ENCODE measurements at places on chromosomes 3 and 15.

DNA sequence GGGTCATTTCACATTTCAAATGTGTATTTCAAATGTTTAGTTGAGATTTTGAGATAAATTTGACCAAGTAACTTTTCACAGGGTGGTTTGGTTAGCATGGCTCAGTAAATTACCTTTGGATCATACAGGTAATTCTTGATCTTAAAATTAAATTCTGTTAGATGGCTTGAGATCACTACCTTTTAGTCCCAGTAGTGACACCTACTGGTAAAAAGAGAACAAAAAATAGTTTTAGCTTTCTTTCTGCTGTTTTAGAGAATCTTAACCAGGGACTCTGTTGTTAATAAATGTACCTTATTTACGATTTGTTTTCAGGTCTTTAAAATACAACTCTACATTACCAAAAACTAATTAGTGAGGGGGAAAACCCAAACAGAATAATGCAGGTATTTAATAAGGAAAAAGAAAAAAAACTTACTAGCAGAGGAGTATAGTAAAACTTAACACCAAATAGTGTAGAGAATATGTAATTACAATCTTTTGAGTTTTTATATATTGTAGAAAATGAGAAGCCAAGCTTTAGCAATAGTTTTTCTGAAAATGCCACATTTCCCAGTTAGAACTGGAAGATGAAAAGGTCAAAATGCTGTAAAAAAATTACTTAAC lies 620.3 kb upstream of the AGTR1 start:
- DNase-seq, result no peak

GRCh38 chr3:149475451-149476060 lies 1.1 kb downstream of the TM4SF4 start:
- no peak for DNase-seq

DNA sequence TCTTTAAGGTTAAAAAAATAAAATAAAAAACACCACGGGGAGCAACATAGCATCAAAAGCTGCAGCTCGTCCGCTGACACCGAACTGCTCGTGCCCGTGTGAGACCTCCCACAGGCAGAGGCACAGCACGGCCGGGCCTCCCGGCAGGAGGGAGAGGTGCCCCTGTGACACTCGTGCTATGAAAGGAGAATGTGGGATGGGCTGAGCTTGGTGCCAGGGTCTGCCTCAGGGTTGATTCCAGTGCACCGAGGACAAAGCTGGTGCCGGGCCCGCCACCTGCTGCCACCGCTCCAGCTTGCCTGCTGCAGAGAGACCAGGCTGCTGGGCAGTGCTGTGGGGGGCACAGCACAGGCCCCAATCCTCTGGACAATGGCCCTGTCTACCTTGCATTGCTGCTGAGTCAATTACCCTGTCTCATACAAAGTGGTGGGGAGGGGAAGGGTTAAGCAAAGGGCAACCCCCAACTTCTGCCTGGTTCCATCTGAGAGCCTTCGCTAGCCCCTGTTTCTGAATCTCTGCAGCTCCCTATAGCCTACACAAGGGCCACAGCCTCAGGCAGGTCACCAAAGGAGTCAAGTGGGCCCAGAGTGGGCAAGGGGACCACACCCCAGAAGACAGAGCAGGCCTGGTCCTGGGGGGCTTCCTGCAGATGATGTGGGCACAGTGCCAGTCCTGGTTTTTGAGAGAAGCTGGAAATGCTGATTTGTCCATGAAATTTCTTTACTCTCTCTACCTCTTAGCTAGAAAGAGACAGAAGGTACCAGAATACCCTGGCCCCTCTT lies 74.0 kb upstream of the SNRPA1 start:
- DNase-seq, result no peak

- no peak for DNase-seq
Observed at GRCh38 chr3:161599697-161600096, 103.1 kb downstream of the OTOL1 start.

DNA sequence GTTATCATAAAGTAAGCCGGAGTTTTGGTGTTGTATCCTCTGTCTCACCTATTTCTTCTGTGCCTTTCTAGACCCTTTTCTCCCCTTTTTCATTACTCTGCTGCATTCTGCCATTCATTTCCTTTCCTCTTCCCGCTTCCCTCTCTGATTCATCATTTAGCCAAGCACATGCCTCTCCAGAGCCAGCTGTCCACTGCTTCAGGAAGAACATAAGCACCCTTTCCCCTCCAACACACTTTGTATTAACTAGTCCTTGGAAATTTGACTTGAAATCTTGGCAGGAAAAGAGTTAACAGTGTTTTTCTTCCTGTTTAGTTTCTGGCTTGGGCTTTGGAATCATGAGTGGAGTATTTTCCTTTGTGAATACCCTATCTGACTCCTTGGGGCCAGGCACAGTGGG lies 9.7 kb downstream of the APH1B start:
- no peak for DNase-seq

DNA sequence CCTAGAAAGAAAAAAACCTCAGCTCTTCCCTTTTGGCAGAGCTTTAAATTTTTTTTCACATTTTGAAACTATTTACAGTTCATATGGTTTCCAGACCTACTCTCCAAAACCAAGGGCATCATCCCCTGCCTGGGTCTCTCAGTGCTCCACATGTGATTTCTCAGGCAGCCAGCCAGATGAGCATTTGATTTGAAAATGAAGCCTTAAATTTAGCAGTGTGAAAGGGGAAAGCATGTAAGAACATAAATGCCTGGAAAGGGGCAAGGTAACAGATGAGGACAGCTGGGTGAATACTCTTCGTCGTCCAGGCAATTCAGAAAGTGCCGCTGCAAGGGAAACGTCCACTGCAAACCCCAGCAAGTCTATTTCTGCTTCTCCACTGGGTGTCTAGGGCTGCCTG lies 94.8 kb downstream of the ATP8B4 start:
- DNase-seq, result no peak

DNA sequence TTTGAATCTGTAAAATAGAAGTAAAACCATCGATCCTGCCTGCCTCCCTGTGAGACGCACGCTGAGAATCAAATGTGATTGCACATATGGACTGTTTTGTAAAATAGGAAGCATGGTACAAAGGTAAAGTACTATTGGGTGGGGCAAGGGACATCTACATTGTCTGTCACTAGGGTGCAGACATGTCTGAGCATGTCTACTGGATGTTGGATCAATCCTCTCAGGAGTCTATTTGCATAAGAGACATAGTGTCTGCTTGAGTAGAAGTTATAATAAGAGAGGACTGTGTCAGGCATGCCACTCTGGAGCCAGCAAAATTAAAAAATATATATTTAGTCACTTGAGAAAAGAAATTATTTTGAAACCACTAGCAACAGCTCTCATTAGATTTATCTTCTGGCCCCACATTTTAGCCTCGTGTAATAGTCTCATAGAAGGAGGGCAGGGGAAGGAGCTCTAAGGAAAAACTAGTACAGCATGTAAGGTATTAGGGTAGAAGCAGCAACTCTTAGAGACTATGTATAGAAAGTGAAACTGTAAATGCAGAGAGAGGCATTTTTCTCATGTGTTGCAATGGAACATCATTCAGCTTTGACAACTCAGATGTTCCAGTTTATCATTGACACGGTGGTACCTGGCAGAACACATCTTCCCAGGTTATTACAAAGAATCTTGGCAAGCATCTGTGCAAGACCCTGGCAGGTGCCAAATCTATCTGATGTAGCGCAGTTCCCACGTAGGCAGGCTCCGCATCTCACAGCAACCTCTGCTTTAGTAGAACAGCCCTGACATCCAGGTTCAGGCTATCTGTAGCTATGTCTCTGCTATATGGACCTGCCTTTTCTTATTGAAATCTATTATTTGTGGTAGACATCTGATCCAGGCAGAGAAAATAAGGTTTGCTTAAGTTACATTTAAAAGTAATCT lies 85.2 kb upstream of the CHL1 start:
- DNase-seq, result no peak

DNA sequence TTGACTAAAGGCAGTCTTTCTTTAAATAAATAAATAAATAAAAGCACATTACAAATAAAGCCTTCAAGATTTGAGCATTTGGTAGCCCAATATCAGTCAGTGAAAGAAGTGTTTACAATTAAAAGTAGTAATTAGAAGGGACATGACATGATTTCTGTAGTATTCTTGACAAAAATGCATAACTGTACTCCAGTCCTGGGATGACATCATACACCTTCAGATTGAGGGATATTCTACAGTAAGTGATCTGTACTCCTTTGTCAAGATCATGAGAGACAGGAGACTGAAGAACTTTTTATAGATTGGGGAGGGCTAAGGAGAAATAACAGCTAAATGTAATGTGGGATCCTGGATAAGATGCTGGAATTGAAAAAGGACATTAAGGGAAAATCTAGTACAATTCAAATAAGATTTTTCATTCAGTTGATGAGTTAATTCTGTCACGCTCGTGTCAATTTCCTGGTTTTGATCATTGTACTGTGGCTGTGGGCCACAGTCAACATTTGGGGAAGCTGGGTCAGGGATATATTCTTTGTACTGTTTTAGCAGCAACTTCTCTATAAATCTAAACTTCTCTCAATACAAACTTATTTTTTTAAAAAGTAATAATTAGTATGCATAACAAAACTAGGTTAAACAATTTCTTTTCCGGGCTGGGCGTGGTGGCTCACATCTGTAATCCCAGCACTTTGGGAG lies 314.8 kb downstream of the PTPRG start:
- DNase-seq, result no peak

DNA sequence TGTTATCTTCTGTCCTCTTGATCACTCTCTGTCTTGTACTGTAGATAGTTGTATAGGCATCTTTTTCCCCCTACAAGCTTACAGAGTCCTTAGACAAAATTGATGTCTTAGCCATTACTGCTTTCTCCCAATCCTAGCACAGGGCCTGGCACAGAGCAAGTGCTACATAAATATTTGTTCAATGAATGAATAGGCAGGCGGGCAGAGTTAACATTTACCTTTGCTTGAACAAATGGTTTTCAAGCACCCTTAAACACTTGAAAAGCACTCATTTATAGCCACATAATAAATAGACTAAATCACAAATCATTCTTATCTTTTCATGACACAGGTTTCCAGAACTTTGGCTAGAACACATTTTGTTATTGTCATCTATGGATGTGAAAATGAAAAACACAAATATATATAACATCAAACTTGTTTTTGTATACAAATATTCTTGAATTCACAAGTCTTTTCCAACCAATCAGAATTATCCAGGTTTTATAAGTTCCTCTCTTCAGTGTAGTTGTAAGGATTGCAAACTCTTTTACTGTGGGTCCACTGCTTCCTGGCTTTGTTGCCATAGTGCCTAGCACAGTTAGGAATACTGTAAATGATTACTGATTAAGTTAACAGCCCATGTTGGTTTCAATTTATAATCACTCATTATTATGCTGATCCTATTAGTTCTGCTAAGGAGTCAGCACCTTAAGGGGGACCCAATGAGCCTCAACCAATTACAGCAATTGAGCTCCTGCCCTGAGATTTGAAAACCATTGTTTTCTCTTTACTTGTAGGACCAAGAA lies 61.9 kb downstream of the ISL2 start:
- no peak for DNase-seq

DNA sequence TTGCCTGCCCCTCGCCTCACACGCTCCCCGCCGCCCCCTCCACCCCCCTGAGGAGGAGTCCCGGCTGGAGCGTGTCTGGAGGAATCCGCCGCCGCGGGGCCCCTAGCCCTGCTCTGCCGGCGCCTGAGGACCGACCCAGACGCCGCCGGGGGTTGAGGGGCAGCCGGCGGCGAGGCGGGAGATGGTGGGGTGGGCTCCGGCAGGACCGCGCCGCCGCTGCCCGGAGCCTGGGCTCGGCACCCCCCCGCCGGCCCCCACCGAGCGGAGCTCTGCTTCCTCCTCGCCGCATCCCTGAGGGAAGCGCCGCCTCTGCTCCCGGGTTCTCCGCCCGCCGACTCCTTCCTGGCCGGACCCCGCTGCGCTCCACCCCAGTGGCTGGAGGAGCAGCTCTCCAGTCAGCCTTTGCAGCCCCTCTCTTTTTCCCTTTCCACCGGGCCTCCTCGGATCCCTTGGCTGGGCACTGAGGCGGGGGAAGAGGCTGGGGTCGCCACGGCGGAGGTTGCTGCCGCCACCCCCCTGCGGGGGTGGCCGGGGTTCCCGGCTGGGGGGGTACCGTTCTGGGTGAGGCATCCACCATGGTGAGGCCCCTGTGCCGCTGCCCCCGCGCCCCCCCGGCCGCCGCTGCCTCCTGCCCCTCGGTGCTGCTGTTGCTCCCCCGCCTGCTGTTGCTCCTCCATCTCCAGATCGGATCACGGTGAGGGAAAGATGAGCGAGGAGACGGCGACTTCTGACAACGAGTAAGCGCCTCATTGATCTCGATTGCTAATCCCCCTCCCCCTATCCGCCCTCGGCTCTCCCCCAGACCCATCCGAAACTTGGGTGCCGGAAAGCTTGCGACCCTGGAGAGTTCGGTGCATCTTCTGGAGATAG lies at the start of gene SPRED1:
TSS of gene SPRED1 (plus strand) at position 356 of the 870 bp plus-strand sequence. CDS start at position 706, 350 bp downstream.
- DNase-seq, result no peak

DNA sequence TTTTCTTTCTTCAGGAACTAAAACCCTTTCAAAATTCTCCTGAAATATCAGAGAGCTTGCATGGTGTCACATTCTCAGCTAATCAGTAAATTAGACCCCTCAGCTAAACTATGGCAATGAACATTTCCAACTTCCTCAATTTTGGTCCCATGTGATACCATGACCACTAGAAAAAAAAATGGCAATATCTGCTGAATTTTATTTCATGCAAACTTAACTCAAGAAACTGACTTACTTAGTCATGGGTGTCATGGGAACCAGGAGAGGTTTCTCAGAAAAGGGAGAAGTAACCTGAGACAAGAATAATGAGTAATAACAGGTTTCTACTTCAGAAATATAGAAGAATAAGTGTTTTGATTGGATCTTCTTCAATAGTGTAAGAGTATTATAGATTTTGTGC lies 784.6 kb upstream of the ALCAM start:
- DNase-seq, result no peak

DNA sequence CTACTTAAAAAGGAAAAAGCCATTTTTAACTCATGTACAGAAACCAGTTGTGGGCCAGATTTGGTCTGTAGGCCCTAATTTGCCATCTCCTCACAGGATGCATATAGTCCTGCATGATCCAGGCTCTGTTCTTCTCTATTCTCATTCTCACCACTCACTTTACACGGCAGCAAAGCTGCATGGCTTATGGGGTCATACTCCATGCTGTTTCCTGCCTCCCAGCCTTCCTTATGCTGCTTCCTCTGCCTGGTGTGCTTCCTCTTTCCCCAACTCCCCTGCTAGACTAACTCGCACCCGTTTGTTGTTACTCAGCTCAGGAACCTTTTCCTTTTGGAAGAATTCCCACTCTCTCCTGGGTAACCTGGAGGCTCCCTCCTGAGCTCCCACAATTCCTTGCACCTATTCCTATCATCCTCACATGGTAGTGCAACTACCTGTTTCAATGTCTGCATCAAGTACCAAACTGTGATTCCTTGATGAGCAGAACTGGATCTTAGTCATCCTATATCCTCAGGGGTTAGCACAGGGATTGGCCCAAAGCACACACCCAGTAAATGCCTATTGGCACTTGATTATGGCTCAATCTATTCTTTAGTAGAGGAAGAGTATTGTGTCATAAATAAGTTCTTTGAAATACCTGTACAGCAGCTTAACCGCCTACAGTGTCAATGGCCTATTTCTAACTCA lies 172.1 kb upstream of the MITF start:
- no peak for DNase-seq

All from stimulated activated CD4-positive, alpha-beta T cell treated with anti-CD3 and anti-CD28 coated beads, Interleukin-12 subunit alpha, Interleukin-12 subunit beta, amount 100 ng/mL, for 48 hours (primary cell).